ENCODE measurements at places on chromosomes 1 and 21.

DNA sequence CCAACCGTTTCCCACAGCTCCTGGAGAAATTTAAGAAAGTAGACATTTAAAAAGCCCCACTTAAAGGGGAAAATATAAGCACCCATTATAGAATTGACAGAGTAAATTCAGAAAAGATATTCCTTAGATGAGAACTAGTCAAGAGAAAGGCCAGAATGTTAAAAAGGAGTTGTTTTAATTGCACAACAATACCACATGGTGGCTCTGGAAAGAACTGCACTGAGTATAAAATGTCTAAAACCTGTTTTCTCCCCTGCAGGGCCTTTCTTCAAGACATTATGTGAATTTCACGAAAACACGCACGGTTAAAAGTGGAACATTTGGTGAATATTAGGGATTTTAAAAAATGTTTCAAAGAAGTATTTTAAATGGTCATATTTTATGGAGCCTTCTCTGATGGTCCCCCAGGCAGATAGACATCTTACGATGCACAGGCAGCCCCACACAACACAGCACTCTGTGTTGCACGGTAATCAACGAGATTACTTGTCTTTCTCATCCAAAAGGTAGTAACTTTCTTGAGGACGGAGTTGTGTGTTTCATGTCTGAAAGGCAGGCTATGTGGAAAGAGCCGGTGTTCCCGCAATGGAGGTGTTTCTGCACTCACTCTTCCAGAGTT lies 101.9 kb downstream of the PRRX1 start:
- DNase-seq = no peak

DNA sequence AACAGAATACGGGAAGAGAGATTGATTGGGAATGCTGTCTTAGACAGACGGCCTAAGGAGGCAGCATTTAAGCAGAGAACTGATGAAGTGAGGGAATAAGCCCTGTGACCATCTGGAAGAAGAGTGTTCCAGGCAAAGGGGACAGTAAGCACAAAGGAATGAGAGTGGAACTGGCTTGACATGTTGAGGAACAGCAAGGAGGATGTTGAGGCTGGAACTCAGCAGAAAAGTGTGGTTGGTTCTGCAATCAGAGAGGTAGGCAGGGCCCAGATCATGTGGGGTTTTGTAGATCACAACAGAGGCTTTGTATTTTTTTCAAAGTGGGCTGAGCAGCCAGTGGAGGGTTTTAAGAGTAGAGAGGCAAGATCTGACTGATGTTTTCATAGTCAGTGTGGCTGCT lies 157.4 kb downstream of the DNM3 start:
- no peak for DNase-seq

DNA sequence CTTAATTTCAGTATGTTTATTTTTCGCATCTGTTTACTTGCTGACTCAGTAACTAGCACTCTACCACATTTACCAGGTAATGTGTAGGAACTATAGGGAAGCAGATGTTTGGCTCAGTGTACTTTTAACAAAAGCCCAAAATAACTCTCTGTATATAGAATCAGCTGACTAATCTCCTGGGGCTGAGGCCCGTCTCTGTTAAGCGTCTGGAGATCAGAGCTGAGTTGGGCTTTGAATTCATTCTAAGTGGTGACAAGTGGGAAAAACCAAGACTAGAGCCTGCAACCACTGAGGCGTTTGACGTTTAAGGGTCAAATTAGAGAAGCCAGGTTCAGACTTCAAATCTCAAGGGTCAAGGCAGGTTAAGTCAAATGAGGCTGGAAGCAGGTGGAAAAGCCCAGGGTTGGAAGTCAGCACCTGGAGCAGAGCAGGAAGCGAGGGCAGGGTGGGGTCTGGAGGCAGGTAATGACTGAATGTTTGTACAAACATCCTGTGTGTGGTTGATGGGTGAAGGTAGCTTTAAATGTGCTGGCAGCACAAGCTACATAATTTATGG lies 56.8 kb upstream of the LYST start:
- peak; percentile 33 for DNase-seq

GRCh38 chr1:165851034-165851658 lies 23.7 kb downstream of the UCK2 start:
- no peak for DNase-seq

- DNase-seq = no peak
These were observed 579.9 kb downstream of the MATN1 start for GRCh38 chr1:30143517-30143916.

DNA sequence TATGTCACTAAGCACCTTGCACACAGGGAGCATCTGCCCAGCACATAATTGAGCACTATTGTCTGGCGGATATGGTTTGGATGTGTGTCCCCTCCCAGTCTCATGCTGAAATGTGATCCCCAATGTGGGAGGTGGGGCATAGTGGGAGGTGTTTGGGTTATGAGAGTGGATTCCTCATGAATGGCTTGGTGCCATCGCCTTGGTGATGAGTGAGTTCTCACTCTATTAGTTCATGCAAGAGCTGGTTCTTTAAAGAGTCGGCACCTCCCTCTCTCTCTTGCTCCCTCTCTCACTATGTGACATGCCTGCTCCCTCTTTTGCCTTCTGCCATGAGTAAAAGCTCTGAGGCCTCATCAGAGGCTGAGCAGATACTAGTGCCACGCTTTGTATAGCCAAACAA lies 9.5 kb downstream of the CTSK start:
- DNase-seq = no peak

DNA sequence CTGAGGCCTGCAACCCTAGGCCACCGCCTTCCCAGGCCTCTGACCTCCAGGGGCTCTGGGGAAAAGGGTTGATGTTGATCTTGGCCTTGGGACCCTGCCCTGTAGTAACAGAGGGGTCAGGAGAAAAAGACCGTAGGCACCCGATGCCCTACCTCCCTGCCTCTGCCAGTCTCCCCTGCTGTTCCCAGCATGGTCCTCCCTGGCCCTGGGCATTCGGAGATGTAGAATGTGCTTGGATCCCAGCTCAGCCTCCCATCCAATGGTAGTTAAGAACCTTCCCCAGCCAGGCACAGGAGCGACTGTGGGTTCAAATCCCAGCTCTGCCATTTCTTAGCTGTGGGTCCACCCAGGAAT lies 72.0 kb upstream of the TARDBP start:
- no peak for DNase-seq

DNA sequence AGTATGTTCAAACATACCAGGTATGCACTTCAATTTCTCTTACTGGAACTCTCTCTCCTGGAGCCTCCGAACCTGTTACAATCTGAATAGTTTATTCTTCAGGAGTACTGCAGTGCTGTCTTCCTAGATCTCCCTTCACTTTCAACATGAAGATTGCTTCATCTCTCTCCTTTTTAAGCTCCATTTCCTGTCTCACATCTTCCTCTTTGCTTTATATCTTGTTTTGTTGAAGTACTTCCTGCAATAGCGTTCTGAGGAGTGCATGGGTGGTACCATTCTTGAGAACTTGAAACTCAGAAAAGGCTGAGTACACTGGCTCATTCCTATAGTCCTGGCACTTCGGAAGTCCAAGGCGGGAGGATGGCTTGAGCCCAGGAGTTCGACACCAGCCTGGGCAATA lies 15.7 kb upstream of the C1orf146 start:
- DNase-seq = no peak

GRCh38 chr1:97999320-97999719 lies 78.5 kb upstream of the DPYD start:
- DNase-seq = no peak

DNA sequence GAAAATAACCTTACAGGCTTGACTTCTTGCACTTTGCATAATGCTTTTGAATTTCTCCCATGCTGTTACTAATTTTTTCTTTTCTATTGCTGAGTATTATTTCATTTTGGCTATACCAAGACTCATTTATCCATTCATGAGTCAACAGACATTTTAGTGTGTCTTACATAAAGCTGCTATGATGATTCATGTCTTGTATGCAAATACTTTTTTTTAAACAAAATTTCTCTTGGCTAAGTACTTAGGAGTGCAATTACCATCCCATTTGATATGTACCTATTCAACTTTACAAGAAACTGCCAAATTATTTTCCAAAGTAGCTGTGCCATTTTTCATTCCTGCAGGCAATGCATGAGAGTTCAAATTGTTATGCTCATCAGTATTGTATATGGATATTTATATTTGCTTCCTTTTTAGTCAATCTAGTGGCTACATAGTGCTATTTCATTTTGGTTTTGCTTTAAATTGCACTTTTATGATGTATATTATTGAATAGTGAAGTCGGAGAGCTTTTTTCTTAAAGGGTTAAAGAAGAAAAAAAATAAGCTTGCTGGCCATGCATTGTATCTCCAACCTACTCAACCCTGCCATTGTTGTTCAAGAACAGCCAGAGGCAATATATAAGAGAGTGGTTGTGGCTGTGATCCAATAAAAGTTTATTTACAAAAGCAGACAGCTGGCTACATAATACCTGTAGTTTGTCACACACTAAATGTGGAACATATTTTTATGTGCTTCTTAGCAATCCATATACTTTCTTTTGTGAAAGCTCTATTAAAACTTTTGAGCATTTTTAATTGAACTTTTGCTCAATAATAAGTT lies 862.8 kb downstream of the KCNT2 start:
- DNase-seq = no peak

GRCh38 chr1:10953505-10954193 lies 58.8 kb upstream of the TARDBP start:
- DNase-seq = no peak

DNA sequence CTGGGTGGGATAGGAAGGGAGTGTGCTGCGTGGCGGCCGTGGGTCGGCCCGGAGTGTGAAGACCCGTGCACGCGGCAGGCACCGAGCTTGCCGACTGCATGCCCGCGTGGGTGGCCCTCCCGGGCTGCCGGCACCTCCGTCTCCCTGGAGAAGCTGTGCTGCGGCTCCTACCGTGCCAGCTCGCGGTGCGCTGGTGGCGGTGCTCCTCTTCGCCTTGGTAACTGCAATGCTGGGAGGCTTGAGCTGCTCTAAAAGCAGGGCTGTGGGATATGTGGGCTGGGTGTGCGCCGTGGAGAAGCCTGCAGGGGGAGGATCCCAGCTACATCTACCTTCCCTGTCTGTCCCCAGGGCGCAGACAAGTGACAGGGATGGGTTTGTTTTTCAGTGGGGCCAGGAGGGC lies 2.4 kb downstream of the GABRD start:
- DNase-seq = no peak

DNA sequence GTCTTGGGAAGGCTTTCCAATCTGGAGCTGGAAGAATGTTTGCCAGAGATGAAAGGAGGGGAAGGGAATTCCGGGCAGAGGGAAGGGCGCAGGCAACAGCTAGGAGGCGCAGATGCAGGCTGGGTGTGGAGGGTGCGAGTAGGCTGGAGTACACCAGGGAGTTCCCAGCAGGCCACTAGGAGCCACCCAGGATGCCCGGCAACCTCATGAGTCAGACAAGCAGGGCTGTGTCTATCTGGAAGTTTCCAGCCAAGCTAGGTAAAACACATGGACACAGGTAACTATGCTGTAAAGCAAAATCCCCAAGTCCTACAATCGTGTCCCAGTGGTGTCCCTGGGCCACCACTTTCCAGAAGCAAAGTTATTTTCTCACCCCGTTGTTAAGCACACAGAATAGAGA lies 990 bp upstream of the NBL1 start:
- no peak for DNase-seq

GRCh38 chr1:5370311-5370710 lies 621.9 kb downstream of the NPHP4 start:
- peak; percentile 28 for DNase-seq

- no peak for DNase-seq
These were observed 361.5 kb downstream of the KIF26B start for GRCh38 chr1:245516284-245516759.

- no peak for DNase-seq
These were observed 5.5 kb upstream of the PLEKHM2 start for GRCh38 chr1:15678578-15678977.

GRCh38 chr1:10781137-10781536 lies 15.3 kb downstream of the CASZ1 start:
- no peak for DNase-seq

- DNase-seq = no peak
These were observed 49.4 kb upstream of the KIF1B start for GRCh38 chr1:10160907-10161490.

- DNase-seq = no peak
These were observed 303.3 kb downstream of the S1PR1 start for GRCh38 chr1:101540161-101540560.

DNA sequence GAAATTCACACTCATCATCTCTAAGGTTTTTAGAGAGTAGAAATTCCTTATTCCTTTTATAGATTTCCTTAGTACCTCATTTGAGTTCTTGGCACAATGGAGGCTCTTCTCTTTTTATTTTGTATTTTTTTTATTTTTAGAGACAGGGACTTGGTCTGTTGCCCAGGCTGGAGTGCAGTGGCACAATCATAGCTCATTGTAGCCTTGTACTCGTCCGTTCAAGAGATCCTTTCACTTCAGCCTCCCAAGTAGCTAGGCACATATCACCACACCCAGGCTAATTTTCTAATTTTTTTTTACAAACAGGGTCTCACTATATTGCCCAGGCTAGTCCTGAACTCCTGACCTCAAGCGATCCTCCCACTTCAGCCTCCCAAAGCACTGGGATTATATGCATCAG lies 29.6 kb downstream of the RGL1 start:
- DNase-seq = no peak

Measured in activated effector memory CD4-positive, alpha-beta T cell treated with Interleukin-2 at 50 U/mL for 16 hours (primary cell).